ENCODE measurements at places on chromosomes 2 and 18. TPM values are rescaled to one million over a fixed set of nuclear protein-coding genes. Genes with fewer than 3 reads are reported as not detected.

DNA sequence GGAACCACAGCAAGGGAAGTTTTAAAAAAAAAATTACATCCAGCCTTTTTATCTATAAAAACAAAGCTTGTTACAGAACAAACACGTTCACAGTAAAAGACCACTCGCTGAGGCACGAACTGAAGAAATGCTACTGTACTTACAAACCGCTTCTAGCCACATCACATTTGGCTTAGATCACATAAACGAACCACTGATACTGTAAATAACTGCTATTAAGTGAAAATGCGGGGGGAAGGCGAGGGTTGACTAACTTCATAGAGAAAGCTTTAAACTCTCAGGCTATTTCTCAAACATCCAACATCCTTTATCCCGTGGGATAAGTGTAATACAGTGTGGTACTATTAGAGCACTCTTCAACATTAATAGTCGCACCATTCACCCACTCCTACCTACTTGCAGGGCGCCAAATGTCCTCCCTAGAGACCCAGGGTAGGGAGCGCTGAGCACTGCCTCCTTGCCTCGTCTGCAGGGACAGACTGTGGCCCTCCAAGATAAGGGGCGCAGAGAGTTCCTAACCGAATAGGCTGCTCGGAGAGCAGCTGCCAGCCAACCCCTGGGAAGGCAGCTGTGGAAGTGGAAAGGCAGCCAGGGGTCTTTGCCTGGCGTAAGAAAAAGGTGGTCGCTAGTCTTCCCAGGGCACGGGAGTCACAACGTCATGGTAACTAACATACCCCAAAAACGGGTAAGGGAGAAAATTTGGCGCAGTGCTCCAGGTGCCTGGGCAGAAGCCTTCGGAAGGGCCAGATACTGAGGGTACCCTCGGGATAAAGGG, 854 bp downstream of the GPR155 start:
- peak; percentile 27 for DNase-seq
- no peaks in the 10 kb centered on the region for H3K4me1 ChIP-seq

DNA sequence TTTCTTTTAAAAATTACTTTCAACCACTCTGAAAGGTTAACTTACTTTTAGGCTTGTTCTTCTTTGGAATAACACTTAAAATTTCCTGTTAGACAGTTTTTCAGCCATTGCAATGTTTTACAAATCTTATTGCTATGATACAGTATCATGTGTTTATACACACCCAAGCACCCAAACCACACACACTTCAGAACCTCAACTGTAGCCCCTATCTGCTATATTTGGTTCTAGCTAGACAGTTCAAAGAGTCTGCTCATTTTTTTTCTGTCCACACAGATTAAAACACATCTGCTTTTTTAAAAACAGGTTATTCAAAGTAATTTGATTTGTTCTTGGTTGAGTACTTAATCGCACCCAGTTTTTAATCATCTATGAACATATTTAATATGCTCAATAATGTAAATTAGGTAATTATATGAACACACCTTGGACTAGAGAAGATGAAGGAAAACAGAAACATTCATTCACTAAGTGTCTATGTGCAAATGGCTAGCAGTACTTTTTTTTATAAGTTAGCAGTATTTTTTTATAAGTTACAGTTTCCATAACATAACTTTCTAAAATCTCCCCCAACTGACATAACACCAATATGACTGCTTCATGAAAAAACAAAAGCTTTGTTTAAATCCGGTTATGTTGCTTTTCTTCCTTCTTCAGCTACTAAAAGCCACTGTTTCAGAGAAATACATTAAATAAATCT, 17.6 kb downstream of the FBXO11 start:
- H3K4me1 ChIP-seq = peaks cover 39% of the 10 kb centered on the region
- H3K27ac ChIP-seq = no peak overlapping the region
- no peaks in the 10 kb centered on the region for H3K27me3 ChIP-seq
- H3K4me3 ChIP-seq = no peak overlapping the region

- H3K27me3 ChIP-seq = no peaks in the 10 kb centered on the region
- H3K36me3 ChIP-seq = no peaks in the 10 kb centered on the region
- no peak overlapping the region for H3K4me3 ChIP-seq
- no peak overlapping the region for H3K27ac ChIP-seq
- no peak for DNase-seq
Measured at GRCh38 chr18:59021500-59021899, 118.2 kb upstream of the SEC11C start.

Gene PREB
- 105 TPM for total RNA-seq

Measured in transverse colon (tissue), 4 donors.